ENCODE measurements at places on chromosomes 6 and 20.
A peak's percentile ranks its signal among the peaks of the same experiment; 100 is the strongest.

- H3K27me3 ChIP-seq: peaks cover 20% of the 10 kb centered on the region
- no peak overlapping the region for H3K4me3 ChIP-seq
- H3K4me1 ChIP-seq: no peaks in the 10 kb centered on the region
- H3K36me3 ChIP-seq: no peaks in the 10 kb centered on the region
- no peak overlapping the region for H3K27ac ChIP-seq
- no peak for DNase-seq
Observed at GRCh38 chr6:116059713-116060571, 749 bp downstream of the FRK start.

GRCh38 chr6:25942561-25943147 lies 12.2 kb upstream of the SLC17A2 start:
- no peak overlapping the region for H3K4me3 ChIP-seq
- no peak for DNase-seq
- H3K27ac ChIP-seq: no peak overlapping the region

DNA sequence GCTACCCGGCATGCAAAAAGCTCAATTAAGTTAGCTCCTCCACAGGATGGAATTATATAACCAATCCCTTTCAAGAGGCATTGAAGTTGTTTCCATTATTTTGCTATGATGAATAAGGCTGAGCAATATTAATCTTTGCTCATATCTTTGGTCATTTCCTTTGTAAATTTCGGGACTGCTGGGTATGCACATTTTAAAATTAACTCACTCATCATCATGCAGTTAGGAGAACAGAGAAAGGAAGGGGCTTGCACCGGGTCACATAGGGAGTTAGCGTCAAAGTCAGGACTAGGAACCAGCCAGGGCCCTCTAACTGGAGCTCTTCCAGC lies 430 bp upstream of the FAM110A start:
- H3K4me1 ChIP-seq: peaks cover 44% of the 10 kb centered on the region
- H3K4me3 ChIP-seq: peak overlapping the region; percentile 87
- H3K36me3 ChIP-seq: peaks cover 5% of the 10 kb centered on the region
- peak overlapping the region; percentile 85 for H3K27ac ChIP-seq
- H3K27me3 ChIP-seq: no peaks in the 10 kb centered on the region
- no peak for DNase-seq

DNA sequence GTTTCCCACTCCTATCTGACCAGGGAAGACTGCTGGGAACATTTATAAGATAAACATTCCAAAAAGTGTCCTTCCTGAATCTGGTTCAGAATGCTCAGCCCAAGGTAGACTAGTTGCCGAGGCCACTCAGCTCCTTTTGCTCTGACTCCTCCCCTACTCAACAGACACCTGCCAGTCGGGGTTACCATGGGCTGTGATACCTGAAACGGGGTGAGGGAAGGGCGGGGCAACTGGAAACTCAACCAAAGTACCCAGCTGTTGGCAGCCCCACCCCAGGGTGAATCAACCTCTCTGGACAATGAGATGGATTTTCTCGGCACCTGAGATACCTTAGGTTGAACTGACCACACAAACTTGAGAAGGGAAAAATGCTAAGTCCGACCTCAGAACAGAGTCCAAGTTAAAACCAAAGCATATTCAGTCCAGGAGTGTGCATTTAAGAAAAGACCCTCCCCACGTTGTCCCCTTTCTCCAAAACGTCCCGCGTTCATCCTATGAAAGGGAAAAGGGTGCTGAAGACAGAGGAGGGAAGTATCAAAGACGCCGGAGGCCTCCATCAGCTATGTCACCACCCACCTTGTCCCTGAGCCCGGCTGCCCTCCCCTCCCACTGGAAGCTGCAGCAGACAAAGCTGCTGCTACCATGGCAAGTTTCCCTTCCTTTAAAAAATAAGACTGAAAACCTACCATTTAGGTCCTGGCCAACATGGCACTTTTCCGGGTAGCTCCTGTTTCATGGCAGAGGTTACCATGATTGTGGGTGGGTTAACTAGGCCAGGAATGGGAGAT lies 100.1 kb downstream of the SLC23A2 start:
- no peaks in the 10 kb centered on the region for H3K27me3 ChIP-seq
- no peak for DNase-seq
- H3K4me1 ChIP-seq: no peaks in the 10 kb centered on the region
- H3K27ac ChIP-seq: no peak overlapping the region
- peaks cover 8% of the 10 kb centered on the region for H3K36me3 ChIP-seq

Data from T-helper 2 cell treated with Interferon-gamma antibody and Interleukin-4, amounts not matched to agents 5 μg/mL and 100 μg/mL, for 36 hours (primary cell).